ENCODE measurements at places on chromosomes 7 and 10.

- no peak for DNase-seq
Measured at GRCh38 chr10:124039483-124040013, 53.9 kb downstream of the CHST15 start.

DNA sequence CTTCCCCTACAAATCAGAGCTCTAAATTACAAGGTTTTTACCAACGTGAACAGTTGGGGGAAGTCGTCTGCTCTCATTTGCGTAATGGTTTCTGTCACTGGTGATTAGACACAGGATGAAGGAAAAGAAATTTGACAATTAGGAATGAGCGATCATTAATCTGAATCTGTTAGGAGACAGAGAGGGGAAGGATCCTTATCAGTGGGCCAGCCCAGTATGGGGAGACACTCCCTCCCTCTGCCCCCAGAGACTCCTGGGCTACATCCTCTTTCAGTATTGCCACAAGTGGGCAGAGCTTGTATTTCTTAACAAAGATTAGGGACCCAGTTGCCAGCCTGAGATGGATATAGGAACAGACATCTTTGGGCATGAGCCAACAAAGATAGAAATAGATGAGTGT lies 15.5 kb downstream of the HIF1AN start:
- DNase-seq = no peak

DNA sequence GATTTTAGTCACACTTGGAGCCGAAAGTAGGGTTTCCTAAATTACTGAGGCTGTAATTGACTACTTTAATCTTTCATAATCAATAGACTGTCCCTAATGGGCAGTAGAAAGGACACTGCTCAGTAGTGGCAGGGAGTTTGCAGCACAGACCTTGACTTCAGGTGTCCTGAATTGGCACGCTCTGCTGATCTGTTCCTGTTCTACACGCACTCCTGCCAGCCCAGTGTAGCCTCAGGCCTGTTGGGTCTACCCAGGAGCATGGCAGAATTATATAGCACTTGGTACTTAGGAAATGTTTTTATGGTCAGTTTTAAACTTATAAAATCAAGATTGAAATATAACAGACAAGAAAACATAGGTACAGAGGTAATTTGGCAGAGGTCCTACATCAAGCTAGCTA lies 9.0 kb downstream of the EIF4H start:
- no peak for DNase-seq

DNA sequence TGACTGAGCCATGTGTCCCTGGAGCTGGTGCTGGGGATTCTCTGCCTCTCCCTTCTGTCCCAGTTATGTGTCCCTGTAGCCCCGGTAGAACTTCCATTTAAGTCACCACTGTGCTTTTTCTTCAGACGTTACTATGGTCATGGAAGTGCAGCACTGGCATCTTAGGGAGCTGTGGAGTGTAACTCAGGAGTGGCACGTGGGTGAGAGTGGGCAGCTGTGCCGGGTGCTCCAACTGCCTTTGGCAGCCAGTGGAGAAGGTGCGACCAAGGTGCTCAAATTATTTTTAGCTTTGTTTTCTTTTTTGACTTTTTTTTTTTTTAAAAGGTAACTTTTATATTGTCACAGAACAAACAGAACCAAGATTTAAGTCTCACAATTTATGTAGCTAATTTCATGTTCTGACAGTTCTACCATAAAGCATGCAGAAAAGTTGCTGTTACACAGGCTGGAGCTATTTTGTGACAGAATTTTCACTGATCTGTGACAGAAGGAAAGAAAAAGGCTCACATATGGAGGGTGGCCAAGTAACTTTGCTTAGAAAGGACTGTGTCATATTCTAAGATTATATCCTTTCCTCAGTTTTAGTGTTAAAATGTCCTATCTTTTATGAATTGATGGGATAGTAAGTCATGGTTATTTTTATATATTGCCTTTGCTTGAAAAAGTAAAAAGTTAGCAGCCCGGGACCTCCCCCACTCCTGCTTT lies 73.9 kb downstream of the SH2D4B start:
- DNase-seq = no peak

DNA sequence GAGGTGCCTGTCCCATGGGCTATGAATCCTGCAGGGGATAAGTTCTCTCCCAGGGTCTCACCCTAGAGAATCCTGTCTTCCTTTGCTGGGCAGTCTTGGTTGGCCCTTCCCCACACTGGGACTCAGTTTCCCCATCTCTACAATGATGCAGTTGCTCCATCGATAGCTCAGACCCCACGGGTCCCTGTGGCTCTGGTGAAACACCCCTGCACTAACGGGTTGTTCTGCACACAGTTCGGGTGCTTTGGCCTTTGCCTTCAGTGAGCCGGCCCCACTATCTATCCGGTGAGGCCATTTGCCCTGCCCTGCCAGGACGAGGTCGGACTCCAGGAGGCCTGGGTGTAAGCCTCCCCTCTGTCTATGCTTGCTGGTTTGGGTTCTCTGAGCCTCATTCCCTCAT lies 76.5 kb upstream of the PCBD1 start:
- DNase-seq = no peak

- no peak for DNase-seq
Measured at GRCh38 chr7:18357691-18358090, 137.9 kb upstream of the HDAC9 start.

All from stimulated activated CD8-positive, alpha-beta memory T cell treated with anti-CD3 and anti-CD28 coated beads, Interleukin-15, amount 100 ng/mL, for 48 hours (primary cell).